K562 (cell line): ENCODE measurements at places on chromosomes 2 and 18. TPM values are rescaled to one million over a fixed set of nuclear protein-coding genes. Genes with fewer than 3 reads are reported as not detected.

Gene TCF23
- total RNA-seq: not detected in 2 replicates

DNA sequence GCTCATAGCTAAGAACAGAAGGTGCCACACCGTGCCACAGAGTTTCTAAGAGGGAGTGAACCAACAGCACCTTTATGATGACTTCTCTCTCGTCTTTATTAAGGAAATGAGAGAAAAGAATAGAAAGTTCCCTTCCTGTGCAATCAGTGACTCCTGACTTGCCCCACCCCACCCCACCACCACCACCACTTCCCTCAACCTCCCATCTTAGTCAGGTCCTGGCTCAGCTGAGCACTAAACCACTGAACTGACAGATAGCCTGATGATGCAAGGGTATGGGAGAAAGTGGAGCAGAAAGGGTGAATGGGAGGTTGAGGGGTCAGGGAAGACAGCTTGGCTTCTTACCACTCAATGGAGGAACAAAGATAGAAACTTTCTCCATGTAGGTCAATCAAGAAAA lies 75.2 kb upstream of the RMDN2 start:
- DNase-seq: no peak

GRCh38 chr2:203596183-203596582 lies 61.1 kb upstream of the RAPH1 start:
- no peak for DNase-seq

GRCh38 chr2:135140606-135141005 lies 88.5 kb downstream of the RAB3GAP1 start:
- no peak for DNase-seq

GRCh38 chr2:44880125-44880483 lies 61.4 kb upstream of the SIX3 start:
- DNase-seq: no peak

Gene RFX8
- not detected in 2 replicates for total RNA-seq

- DNase-seq: no peak
These were observed 41.8 kb downstream of the KCTD18 start for GRCh38 chr2:200467806-200468681.

DNA sequence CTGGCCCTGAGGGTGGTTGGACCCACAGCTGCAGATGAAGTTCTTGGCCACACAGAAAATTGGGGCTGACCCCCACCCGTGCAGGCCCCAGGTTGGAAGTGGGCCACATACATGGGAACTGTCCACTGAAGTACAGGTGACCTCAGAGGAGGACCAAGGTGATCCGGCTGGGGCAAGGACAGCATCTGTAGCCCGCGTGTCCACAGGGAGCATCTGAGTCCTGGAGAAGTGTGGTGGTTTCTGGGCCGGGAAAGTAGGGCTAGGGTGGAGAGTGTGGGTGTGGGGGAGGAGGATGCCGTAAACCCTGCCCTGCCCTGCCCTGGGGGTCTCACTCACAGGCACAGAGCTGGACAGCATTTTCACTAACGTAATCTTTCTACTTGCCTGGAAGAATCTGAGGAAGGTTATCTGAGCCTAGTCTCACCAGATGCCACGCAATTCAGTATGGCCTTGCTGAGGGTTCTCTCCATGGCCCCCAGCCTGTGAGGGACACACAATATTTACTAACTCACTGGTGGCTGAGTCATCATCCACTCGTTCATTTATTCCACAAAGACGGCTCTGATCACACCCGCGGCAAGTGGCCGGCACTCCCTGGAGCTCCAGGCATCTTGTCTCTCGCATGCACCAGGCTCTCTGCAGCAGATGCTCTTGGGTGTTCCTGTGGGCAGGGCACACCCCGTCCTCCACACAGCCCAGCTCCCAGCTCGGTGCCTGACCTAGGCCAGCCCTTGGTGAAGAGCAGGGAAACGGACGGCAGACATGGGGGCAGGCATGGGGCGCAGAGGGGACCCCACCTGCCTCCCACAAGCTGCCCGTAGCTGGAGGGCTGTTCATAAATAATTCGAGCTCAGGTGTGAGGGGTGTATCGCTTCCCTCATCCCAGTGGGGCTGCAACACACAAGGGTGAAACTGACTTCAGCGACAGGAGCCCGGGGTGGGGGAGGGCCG lies 51.2 kb downstream of the INHBB start:
- DNase-seq: no peak

GRCh38 chr2:69639266-69639665 lies 4.3 kb downstream of the AAK1 start:
- DNase-seq: no peak

DNA sequence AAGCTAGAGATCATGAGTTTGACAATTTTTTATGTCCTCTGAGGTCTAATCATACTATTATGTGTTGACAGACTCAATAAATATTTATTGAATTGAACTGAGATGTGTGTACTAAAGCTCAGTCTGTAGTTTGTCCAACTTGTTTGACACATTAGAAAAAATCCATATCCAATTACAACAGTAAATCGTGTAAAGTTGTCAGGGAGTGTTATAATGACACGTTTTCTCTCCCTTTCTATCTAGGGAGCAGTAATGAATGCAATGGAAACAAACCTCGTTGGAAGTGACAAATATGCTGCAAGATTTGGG lies 28.4 kb downstream of the ITGA4 start:
- no peak for DNase-seq

Gene ICOS
- 0.27 TPM in 1 of 2 replicates, not detected in the other for total RNA-seq
